Cerebellum (tissue), 4 donors: ENCODE measurements at places on chromosomes 12 and 14. TPM values are rescaled to one million over a fixed set of nuclear protein-coding genes. Genes with fewer than 3 reads are reported as not detected.
A peak's percentile ranks its signal among the peaks of the same experiment; 100 is the strongest.

POTEG gene
- not detected for total RNA-seq

PXMP2 gene
- 14.4 TPM for total RNA-seq

IPO8 gene
- total RNA-seq: 36.1 TPM

RNASE1 gene
- total RNA-seq: 14.5 TPM

SEC23A gene
- total RNA-seq: 94.2 TPM

DIO2 gene
- total RNA-seq: 0.64 TPM

GRCh38 chr12:68403296-68403695 lies 71.1 kb upstream of the MDM1 start:
- no peak for DNase-seq

- DNase-seq: no peak
Measured at GRCh38 chr14:55446833-55447232, 6.4 kb upstream of the TBPL2 start.

DNA sequence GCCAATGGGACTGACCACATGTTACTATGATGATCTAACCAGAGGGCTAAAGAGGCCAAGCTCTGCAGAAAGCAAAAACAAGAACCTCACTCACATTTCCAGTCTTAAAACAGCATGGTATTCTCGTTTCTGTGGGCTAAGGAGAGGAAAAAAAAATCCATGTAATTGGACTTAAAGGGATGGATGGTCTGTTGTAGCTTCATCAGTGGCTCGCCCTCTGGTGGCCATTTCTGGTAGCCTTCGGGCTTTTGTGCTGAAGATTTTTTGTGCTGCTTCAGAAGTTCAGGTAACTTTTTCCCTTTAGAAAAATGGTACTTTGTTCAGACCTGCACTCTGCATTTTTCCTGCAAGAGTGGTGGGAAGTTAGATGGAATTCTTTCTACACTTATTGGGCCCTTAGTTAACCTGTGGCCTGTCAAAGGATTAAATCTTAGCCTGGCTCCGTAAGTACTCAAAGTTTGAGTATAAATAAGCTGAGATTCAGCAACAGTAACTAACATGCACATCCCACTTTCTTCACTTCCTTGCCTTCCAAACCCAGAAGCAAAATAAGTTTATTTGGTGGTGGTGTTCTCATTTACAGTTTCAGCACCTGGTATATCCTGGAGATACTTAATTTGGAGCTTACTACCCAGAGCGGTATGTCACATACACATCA lies 22.3 kb downstream of the DCAF4 start:
- peak; percentile 69 for DNase-seq

GRCh38 chr12:5493018-5493417 lies 61.1 kb downstream of the NTF3 start:
- DNase-seq: no peak

GRCh38 chr12:54082397-54082892 lies 28.8 kb downstream of the HOXC4 start:
- no peak for DNase-seq

- no peak for DNase-seq
Measured at GRCh38 chr12:490260-490659, 30.5 kb downstream of the B4GALNT3 start.

DNA sequence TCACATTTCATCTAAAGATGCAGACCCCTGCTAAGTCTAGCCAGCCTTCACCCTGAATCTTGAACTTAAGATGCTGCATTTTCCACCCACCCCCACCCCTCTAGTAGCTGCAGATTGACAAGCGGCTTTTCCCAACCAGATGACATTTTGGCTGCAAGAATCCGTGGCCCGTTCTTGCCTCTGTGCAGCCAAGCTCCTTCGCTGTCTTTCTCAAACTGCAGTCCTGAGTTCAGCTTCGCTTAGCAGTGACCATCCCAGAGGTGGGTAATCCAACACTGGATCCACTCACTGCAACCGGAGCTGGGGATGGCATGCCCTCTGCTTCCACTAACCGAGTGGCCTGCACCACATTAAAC lies 765 bp upstream of the NFYB start:
- DNase-seq: peak; percentile 34

DNA sequence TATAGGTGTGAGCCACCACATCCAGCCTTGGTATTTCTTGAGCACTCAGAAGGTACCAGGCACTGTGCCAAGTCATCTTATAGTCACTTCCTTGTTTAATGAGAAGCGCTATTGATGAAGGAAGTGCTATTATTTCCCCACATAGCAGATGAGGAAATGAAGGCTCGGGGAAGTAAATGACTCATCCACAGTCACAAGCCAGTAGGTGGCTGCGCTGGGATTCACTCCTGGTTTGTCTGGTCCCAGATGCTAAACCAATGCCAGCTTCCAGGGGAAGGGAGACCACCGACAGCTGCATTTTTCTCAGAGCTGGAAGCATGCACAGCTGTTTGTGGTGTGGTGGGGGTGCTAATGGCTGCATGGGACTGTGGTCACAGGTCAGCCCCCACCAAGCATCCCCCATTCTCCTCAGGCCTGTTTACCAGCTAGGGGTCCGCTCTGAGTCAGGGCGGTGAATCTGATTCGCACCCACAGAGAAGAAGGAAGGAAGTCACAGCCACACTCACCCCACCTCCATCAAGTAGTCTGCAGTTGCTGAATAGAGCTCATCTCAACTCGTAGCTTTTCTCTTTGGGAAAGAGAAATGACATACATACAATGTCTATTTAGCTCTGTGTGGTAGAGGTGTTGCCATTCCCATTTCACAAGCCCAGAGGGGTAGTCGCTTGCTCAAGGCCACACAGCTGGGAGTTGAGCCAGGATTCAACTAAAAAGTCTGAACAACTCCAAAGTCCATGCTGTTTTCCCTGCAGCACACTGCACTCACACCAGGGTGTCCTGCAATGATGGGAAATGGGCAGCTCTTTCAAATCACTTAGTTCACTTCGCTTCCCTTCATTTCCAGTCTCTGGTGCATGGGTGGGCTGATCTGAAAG lies 6.3 kb upstream of the LTBP2 start:
- no peak for DNase-seq

DNA sequence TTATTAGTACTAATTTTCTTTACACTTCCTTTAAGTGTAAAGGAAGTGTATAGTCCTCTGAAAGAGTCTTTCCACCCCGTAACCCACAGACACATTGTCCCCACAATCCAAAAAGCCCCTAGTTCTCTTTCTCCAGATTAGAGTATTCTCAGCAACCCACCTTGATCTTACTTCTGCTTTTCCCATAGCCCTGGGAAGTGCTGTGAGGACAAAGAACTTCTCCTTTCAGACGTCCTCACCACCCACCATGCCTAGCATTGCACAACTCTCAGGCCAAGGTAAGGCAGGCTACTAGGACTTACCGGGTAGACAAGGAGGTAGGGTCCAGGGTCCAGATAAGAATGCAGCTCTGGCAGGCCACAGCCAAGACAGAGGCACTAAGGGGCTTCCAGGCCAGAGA lies 7.4 kb downstream of the AAAS start:
- no peak for DNase-seq

- no peak for DNase-seq
Measured at GRCh38 chr12:28294300-28294699, 104.0 kb downstream of the CCDC91 start.

GRCh38 chr12:117674313-117674712 lies 294.5 kb downstream of the KSR2 start:
- DNase-seq: no peak

DNA sequence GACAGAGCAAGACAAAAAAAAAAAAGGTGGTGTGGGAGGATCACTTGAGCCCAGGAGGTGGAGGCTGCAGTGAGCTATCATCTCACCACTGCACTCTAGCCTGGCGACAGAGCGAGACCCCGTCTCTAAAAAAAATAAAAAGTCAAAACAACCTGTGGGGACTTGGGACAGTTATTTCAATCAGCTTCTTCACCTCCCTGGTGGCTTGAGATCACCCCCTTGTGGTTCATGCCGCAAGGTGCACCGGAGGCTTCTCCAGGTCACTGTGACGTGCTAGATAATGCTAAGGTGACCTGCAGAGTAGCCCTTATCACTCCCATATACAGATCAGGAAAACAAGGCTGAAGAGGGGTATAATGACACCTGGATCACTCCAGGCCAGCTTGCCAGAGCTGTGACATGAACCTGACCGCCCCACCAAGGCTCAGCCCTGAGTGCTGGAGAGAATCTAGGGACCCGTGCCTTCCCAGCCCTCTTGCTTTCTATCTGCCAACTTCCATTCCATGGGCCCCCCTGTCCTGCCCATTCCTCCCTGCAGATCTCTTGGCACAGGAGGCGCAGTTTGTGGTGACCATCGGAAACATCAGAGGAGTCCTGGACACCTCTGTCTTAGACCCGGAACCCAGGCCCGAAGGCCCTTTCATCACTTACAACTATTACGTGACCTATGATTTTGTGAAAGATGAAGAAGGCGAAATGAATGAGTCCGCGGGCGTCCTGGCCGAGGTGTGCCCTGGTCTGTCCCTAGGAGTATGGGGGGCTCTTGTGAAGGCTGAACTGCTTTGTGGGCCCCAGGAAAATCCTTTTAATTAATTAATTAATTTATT lies 8.1 kb downstream of the LRRC43 start:
- peak; percentile 62 for DNase-seq

- DNase-seq: no peak
Measured at GRCh38 chr12:54282949-54283593, 2.5 kb downstream of the HNRNPA1 start.

DNA sequence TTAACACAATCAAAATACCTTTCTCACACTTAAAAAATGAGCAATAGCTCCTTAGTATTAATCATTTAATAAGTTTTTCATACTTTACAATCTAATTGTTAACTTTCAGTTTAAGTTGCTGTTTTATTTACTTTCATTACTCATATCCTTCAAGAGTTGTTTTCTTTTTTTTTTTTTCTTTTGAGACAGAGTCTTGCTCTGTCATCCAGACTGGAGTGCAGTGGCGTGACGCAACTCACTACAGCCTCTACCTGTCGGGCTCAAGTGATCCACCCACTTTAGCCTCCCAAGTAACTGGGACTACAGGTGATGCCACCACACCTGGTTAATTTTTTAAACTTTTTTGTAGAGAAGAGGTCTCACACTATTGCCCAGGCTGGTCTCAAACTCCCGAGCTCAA lies 16.1 kb downstream of the ZBTB1 start:
- DNase-seq: no peak

- DNase-seq: no peak
Measured at GRCh38 chr12:112018571-112019237, 5.5 kb downstream of the ERP29 start.

DNA sequence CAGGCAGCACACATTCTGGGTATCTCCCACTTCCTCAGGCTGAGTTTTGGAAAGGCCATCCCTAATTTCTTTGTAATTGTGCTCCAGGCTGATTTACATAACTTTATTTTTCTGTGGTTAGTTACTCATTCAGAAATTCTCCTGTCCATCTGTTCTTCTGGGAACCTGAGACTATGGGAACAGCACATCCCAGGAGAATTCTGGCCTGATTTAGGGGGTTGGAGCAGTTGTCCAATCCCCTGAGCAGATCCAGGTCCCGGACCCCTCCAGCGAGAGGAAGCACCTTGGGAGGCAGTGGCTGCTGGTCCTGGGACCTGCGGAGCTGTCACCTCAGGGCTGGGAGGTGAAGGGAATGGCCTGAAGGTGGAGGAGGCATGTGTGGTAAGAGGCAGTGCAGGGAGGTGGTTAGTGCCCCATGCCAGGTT lies 40.4 kb downstream of the TSPAN9 start:
- DNase-seq: no peak

DNA sequence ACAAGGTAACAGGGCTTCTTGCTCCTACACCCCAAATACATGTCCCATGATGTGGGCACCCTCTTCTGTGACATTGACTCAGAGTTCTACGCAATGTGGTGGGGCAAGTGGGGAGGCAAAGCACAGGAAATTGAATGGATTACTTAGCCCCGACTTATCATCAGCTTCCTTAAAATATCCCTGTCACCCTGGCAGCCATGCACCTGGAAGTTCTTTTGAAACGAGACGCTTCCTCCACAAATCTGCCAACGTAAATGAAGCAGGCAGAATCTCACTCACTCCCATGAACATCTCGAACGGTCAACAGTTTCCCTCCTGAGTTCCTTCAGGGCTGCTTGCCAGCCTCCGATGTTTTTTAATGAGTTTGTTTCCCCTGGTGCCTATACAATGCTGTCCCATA lies 33.5 kb downstream of the RNFT2 start:
- no peak for DNase-seq
